ENCODE measurements at places on chromosomes 12 and 14. TPM values are rescaled to one million over a fixed set of nuclear protein-coding genes. Genes with fewer than 3 reads are reported as not detected.

DNA sequence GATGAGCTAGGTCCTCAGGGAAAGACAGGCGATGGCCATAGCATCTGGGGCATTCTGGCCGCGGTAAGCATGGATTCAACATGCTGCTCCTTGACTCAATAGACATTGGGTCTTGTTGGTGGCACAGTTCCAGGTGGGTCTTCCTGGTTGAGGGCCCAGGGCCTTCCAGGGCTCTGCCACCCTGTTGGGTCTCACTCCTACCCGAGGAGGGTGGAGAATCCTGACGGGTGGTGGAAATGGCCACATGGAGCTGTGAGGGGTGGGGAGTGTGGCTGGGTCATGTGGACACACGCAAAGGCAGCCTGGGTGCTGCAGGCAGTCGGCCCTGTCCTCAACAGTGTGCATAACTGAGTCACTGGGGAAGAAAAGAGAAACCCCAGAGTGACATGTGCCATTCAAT lies 148.1 kb downstream of the KIF26A start:
- peak; percentile 38 for DNase-seq

- DNase-seq: no peak
Observed at GRCh38 chr12:58463051-58463450, 457.3 kb downstream of the LRIG3 start.

PTPRR gene
- total RNA-seq: 0.52 TPM

TAS2R13 gene
- total RNA-seq: 2.4 TPM

MAP1LC3B2 gene
- 1.8 TPM for total RNA-seq

DNA sequence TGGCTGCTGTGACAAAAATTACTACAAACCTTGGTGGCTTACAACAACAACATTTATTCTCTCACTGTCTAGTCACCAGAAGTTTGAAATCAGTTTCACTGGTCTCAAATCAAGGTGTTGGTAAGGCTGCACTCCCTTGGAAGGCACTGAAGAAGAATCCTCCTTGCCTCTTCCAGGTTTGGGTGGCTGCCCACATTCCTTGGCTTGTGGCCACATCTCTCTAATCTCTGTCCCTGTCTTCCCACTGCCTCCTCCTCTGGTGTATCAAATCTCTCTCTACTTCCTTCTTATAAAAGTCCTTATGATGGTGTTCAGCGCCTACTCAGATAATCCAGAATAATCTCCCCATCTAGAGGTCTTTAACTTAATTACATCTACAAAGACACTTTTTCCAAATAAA lies 31.0 kb downstream of the PLCZ1 start:
- DNase-seq: no peak

DNA sequence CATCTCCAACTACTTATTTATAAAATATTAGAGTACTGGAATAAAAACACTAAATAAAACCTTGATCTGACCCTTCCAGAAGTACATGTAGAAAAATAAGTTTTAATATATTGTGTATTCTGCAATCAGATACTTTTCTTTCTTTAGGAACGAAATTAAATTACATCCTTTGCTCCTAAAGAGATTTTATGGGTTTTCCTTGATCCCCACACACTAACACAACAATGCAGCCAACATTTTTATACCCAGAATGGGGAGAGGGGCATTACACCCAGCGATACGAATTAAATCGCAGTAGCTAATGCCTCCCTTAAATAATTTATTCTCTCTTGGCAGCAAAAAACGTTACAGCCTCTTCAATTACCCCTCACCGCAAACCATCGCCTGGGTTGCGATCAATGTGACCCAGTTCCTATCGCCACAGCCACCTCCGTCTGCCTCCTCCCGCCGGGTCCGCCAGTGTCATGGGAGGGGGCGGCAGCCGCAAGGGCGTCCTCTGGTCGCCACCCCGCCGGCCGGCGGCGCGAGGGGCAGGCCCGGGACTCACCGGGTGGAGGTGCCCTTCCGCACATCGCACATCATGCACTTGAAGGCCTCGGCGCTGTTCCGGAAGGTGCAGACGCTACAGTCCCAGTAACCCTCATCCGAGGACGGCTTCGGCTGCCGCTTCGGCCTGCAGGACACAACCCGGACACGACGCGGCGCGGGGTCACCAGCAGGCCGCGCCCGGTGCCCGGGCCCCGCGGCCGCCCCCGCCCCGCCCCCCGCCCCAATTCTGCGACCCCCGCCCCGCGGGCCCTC lies 796 bp downstream of the YAF2 start:
- DNase-seq: peak; percentile 90

GRCh38 chr12:6981152-6982052 lies 10.7 kb downstream of the EMG1 start:
- no peak for DNase-seq

DNA sequence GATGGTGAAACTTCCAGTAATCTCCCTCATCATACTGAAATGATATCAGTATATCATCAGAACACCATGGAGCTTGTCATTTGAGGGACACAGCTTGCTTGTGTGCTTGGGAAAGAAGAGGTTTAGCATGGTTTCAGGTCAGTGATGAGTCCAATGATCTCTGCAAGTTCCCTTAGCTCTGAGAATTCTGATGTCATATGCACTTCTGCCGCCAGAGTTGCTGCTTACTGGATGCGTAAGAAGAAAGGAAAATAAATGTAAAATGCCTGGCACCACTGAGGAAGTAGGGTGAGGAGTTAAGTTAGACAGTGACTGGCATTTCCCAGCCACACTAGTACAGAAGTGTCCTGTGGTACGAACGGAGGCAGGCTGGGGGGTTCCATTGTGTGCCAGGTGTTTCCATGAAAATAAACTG lies 22.6 kb downstream of the PRKCH start:
- DNase-seq: no peak

DNA sequence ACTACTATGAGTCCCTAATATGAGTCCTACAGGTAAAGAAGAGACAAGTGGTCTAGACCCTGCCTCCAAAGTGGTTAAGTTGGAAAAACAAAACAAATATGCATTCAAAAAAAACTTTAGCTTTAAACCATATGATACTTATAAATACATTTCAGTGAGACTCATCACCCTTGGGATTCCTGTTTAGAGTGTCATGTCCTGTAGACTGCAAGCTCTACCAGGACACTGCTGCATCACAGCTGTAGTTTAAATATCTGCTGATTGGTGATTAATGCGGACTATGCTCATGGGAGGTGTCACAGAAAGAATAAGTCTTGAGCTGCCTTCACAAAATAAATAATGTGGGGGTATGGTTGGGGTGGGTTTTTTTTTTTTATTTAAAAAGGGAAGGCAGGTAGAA lies 8.8 kb upstream of the LGR5 start:
- DNase-seq: no peak

TEAD4 gene
- 14.1 TPM for total RNA-seq

GRCh38 chr12:67609226-67609870 lies 39.2 kb upstream of the DYRK2 start:
- DNase-seq: no peak

MYH6 gene
- total RNA-seq: not detected

- no peak for DNase-seq
Observed at GRCh38 chr14:54132496-54132895, 175.9 kb upstream of the BMP4 start.

SLC2A3 gene
- 103 TPM for total RNA-seq

NTN4 gene
- total RNA-seq: 20.5 TPM

- no peak for DNase-seq
Observed at GRCh38 chr14:77520555-77520954, 21.9 kb upstream of the ISM2 start.

- DNase-seq: peak; percentile 86
Observed at GRCh38 chr12:91355150-91356006, 172.8 kb upstream of the DCN start.

GRCh38 chr14:20427231-20428009 lies 8.5 kb downstream of the KLHL33 start:
- DNase-seq: no peak

GRCh38 chr12:105164068-105164467 lies 56.5 kb downstream of the WASHC4 start:
- no peak for DNase-seq

DNA sequence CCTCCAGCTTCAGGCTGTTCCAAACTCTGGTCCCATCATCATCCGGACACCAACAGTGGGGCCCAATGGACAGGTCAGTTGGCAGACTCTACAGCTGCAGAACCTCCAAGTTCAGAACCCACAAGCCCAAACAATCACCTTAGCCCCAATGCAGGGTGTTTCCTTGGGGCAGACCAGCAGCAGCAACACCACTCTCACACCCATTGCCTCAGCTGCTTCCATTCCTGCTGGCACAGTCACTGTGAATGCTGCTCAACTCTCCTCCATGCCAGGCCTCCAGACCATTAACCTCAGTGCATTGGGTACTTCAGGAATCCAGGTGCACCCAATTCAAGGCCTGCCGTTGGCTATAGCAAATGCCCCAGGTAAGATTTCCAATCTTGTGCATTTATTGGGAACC lies 3.3 kb downstream of the SP1 start:
- no peak for DNase-seq

DNA sequence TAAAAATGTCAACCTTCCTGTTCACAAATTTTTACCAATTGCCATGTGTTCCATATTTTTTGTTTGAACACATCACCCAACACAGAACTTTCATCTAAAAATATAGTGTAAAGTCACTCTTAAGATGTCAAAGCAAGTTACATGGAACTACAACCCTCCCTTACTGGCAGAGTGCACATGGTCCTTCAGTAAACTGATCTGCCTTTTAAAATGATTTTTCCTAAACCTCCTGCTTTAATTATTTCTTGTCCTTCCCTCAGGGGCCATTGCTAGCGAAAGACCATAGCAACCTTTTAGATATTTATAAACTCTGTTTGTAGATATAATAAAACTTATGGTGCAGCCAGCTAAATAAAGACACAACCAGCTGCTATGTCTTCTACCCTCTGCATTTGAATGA lies 255.2 kb upstream of the FAR2 start:
- no peak for DNase-seq

PROX2 gene
- total RNA-seq: not detected

DNA sequence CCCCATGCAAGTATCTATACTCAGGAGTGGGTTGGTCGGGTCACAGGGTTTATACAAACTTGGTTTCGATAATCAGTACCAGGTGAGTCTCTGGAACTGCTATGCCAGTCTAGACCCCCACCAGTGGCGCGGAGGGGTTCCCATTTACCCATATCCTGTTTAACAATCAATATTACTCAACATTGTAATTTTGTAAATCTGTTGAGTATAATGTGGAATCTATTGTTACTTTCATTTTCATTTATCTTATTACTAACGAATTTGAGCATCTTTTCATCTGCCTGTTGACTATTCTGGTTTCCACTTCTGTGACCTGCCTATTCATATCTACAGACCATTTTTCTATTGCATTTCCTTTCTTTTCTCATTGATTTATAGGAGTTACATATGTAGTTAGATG lies 275.2 kb upstream of the CRY1 start:
- no peak for DNase-seq

GRCh38 chr12:5511644-5512600 lies 80.0 kb downstream of the NTF3 start:
- no peak for DNase-seq

DNA sequence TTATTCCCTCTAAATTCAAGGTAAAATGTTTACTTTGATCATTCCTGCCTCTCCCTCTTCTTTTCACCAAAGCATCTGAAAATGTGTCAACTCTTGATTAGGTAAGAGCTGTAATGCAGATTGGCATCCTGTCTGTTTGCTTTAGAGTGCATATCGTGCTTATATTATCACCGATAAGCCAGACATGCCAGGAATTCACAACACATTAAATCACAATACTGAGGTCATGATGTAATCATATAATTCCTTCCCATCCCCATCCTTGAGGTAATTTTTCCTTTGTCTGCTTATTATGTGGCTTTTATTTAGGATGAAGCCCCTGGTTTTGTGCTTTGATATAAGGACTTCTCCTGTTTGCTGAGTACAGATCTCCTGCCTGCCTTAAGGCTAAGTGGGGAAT lies 10.2 kb downstream of the DDX47 start:
- no peak for DNase-seq

DNA sequence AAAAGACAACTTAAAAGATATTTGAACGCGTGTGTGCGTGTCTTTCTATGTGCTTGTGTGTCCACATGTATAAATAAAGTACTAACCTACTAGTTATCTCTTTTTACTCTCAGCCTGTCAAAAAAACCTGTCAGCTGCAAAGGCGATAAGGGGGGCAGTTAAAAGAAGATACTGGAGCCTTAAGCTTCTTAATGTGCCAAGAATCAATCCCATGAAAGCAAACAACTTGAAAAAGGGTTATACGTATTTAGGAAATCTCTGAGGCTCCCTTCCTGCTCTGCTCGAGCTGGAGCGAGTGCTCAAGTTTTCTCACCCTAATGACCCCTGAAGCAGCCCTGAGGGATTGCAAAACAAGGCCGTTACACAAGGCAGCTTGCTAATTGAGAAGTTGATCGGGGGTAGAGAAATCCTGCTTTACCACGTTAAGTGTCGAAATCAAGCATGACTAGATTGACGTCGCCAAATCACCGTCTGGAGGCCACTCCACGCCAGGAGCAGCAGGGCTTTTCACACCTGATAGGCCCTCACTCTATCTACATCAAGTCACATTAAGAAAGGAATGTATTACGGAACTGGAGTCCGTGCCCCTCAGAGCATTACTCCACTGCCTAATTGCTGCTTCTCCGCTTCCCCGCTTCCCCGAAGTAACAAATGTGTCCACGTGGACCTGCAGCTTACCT lies 32.4 kb downstream of the LMO3 start:
- DNase-seq: peak; percentile 78

WDHD1 gene
- total RNA-seq: 4.5 TPM

GRCh38 chr12:71605039-71605438 lies 58.6 kb downstream of the ZFC3H1 start:
- DNase-seq: no peak

DNA sequence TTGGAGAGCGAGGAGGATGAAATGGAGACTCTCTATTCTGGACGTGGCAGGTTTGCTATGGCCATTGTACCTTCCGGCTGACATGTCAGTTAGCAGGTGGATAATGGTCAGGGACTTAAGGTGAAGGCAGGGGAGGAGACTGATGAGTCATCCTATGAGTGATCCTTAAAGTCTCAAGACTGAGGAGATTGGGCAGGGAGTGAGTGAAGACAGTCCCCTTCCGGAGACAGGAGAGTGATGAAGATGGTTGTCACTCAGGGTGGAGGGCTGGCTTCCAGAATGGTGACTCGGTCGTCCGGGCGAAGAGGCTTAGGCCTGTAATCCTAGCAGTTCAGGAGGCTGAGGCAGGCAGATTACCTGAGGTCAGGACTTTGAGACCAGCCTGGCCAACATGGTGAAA lies 49.8 kb upstream of the CCDC63 start:
- DNase-seq: no peak

DNA sequence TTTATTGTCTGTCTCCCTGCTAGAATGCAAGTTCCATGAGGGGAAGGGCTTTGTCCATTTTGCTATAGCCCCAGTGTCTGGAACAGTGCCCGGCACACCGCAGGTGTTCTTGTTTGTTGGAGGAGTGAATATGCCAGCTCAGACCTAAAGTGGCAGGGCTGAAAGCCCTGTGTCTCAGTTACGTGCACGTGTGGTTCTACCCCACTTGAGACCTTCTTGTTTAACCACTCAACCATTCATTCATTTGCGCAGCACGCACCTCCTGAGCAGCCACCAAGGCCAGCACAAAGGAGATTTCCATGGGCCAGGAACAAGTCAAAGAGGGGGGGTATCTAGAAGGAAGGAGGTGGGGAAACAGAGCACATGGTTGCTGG lies 338.0 kb upstream of the FKBP4 start:
- no peak for DNase-seq
